ENCODE measurements at places on chromosomes 1 and 21.

DNA sequence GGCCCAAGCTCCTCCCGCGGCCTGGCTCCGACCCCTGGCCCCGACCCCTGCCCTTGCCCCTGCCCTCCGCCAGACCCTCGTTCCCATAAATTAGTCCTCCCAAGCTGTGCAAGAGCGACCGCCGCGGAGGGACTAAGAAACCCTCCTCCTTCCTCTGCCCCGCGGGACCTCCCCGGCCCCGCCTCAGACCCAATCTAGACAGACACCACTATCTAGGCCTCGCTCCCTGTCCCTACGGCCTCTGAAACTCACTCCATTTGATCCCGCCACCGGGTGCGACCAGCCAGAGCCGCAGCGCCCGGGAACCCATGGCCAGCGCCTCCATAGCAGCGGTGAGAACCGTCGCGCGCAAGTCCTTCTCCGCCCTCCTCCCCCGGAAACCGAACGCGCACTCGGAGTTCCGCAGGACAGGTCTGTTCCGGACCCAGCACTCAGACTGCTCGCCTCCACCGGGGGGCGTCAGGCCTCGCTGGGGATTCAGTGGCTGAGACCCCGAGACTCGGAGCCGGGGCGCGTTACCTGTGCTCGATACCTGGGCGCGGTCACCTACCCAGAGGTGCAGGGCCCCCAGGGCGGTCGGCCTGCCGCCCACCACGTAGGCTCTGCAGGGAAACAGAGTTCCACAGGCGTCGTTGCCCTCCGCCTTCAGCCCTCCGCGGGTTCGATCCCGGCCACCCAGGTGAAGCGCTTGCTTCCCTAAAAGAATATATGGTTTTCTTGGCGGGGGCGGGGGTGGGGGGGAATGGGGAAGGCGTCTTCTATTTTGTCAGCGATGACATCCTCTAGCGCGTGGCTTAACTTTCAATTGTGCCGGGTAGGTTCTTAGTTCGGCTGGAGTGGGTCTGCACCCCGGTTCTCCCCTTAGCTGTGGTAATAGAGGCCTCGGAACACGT, at the start of gene MRPL39:
TSS of gene MRPL39 (minus strand) at position 331 of the 893 bp plus-strand sequence. CDS start at position 325, 6 bp downstream.
- DNase-seq: peak; percentile 77

DNA sequence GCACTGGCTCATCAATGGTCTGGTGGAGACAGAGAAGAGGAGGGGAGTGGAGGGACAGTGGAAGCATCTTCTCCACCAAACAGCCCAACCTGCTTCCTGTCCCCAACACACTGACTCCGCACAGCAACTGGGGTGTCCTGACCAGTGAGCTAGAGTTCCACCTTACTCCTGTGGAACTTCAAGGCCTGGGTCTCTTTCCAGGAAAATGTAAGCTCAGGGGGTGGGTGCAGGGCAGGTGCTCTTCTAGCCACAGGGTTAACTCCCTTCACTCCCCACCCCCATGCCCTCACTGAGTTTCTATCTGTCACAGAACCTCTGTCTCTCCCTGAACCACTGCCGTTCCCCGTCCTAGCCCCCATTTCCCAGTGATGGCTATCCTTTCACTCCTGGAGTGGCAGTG, 876 bp downstream of the MOB3C start:
- no peak for DNase-seq

DNA sequence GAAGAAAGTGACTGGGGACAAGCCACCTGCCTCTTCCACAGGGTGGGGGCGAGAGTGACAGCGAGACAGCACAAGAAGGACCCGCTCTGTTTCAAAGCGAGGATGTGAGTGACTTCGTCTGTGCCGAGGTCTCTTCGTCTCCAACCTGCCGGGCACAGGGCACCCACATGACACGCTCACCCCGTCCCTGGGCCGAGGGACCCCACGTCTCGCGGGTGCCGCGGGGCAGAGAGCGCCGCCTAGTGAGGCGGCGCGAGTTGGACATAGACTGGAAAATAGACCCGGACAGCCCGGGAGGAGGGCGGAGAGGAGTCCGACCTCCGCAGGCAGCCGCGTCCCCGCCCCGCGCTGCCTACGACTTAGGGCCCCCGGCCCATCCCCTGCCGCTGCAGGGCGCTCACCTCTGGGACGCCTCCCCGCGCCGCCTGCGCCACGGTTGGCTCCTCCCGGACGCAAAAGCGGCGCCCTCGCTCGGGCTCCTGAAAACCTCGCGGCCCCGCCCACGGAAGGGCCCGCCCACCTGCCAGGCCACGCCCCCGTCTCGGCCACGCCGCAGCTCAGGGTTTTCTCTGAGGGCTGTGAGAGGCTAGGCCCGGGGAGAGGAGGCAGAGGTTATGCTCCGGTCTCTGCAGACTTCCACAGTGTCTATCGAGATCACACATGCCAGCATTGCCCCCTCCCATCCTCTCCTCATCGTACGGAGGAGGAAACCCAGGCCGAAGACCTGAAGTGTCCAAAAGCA, at the start of gene TLR5:
TSS of gene TLR5 (minus strand) at position 454 of the 742 bp plus-strand sequence. CDS start 30,217 bp downstream, outside the sequence.
- DNase-seq: peak; percentile 73

DNA sequence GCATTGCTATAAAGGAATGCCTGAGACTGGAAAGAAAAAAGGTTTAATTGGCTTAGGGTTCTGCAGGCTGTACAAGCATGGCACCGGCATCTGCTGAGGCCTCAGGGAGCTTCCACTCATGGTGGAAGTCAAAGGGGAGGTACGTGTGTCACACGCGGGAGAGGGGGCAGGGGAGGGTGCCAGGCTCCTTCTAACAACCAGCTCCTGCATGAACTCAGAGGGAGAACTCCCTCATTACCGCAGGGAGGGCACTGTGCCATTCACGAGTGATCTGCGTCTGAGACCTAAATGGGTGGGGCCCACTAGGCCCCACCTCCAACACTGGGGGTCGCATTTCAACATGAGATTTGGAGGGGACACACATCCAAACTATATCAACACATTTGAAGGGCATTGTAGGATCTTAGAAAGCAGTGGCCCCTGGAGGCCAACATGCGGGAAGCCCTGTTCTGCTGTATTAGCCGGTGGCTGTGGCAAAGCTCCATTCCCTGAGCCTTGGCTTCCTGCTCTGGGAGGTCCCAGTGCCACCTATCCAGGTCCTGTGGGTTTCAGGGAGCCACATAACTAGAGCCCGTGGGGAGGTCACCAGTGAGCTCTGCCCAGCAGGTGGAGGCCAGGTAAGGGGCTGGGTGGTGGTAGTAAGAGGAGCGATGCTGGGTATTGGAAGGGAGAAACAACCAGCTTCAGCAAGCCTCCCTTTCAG, 10.0 kb downstream of the WNT3A start:
- DNase-seq: no peak

- no peak for DNase-seq
These were observed 14.0 kb downstream of the KRTAP24-1 start for GRCh38 chr21:30268608-30269197.

DNA sequence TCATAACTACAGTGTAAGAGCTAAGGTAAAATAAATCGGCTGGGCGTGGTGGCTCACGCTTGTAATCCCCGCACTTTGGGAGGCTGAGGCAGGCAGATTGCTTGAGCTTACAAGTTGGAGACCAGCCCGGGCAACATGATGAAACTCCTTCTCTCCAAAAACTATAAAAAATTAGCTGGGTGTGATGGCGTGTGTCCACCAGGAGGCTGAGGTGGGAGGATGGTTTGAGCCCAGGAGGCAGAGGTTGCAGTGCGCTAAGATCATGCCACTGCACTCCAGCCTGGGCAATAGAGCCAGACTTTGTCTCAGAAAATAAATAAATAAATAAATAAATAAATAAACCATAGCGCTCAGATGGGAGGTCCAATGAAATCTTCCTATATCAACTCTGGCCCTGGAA, 16.7 kb upstream of the FAM110D start:
- DNase-seq: no peak

GRCh38 chr1:98315309-98315708, 346.2 kb upstream of the SNX7 start:
- no peak for DNase-seq

DNA sequence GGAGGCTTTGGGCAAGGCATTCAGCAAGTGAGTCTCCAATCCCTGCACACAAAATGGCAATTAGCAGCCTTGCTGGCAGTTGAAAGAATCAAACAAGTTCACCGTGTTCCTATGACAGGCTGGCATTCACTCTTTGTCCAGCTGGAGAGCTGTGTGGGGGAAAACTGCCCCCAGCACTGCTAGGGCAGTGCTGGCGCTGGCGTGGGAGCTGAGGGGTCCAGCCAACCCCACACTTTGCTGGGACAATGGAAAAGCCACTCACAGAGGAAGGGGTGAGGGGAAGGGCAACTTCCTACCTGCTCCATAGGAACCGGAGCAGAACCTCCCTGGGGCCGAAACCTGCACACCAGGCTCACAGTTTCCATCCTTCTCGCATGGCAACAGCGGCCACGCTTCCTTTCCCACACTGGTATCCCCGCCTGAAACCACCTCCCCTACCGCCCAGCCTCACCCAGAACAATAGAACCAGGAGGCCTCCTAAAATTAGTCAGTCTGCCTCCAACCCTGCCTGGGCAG, 26.7 kb upstream of the KCNN3 start:
- no peak for DNase-seq

GRCh38 chr1:63911049-63911448, 137.2 kb downstream of the ROR1 start:
- DNase-seq: no peak

GRCh38 chr1:36693161-36693525, 210.4 kb upstream of the CSF3R start:
- no peak for DNase-seq

DNA sequence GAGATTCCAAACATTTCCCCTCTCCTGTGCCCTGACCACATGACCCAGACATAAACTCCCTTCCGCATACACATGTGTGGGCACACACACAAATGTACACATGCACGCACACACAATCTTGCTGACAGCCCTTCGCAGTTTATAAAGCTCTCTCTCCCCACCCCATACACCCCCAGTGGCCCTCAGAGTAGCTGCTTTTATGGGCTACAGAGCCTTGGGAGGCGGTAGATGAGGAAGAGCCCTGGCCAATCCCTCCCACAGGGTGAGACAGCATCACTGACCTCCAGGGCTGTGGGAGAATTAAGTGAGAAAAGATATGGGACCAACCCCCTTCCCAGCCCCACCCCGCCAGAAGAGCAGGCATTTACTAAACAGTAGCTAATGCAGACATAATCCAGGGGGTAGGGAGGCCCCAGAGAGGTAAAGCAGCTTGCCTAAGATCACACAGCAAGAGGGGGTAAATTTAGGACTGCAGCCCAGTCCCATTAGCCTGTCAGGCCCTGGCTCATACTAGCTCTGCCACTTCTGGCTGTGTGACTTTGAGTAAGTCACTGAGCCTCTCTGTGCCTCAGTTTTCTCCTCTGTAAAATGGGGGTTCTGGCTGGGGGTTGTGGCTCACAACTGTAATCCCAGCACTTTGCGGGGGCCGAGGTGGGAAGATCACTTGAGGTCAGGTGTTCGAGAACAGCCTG, 5.1 kb downstream of the SDC3 start:
- DNase-seq: no peak

- no peak for DNase-seq
These were observed 21.3 kb downstream of the MTHFR start for GRCh38 chr1:11784256-11784992.

GRCh38 chr1:198499588-198499987, 40.9 kb downstream of the ATP6V1G3 start:
- DNase-seq: no peak

Measured in hematopoietic multipotent progenitor cell treated with erythropoietin and hydrocortisone succinate and interleukin-3 and kit ligand, for 15 days (in vitro differentiated cells).